ENCODE measurements at places on chromosomes 12 and 14.

DNA sequence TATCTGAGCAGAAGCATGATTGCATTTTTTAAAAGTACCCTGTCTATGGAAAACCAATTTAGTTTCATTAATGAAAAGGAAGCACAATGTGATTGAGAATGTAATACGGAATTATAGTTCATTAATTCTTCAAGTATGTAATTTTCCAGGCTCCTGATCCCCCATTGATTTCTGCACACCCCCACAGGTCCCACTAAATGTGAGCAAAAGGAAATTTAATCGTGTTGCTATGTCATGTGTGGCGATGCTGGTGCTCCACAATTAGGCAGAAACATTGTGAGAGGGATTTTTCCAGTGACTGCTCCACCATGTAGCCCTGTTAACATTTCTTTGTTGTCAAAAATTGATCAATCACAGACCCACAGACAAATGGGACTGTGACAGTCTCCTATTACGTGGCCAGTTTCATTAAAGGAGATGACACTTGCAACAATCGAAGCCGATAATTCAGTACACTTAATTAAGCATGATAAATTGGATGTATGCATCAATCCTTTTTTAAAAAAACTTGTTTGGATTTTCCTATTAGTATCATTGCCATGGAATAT lies 306.0 kb downstream of the NELL2 start:
- H3K4me1 ChIP-seq = peaks cover 9% of the 10 kb centered on the region
- no peak overlapping the region for H3K4me3 ChIP-seq
- H3K27me3 ChIP-seq = no peaks in the 10 kb centered on the region
- H3K27ac ChIP-seq = no peak overlapping the region

GRCh38 chr12:46493150-46493833 lies 120.7 kb upstream of the SLC38A2 start:
- no peak for DNase-seq
- no peak overlapping the region for H3K4me3 ChIP-seq
- no peaks in the 10 kb centered on the region for H3K36me3 ChIP-seq
- H3K4me1 ChIP-seq = no peaks in the 10 kb centered on the region
- no peak overlapping the region for H3K27ac ChIP-seq
- H3K27me3 ChIP-seq = no peaks in the 10 kb centered on the region

DNA sequence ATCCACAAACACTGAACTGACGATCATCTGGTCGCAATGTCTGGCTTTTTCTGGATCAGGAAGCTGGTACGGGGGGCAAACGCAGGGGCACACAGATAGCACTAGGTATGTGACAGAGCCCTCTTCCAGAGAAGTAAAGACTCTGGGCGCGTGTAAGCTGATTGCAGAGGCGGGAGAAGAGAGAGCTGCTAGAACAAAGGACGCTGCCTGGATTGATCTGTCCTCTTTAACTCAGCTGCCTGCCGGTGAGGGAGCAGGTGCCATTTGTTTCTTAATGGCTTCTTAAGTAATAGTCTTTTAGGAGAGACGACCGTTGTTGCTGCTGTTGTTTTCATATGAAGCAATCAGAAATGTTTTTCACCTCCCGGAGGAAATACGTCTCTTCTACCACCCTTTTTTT lies 77.3 kb downstream of the GLT1D1 start:
- no peaks in the 10 kb centered on the region for H3K27me3 ChIP-seq
- no peak for DNase-seq
- H3K4me3 ChIP-seq = no peak overlapping the region
- H3K4me1 ChIP-seq = no peaks in the 10 kb centered on the region
- no peak overlapping the region for H3K27ac ChIP-seq
- no peaks in the 10 kb centered on the region for H3K36me3 ChIP-seq

DNA sequence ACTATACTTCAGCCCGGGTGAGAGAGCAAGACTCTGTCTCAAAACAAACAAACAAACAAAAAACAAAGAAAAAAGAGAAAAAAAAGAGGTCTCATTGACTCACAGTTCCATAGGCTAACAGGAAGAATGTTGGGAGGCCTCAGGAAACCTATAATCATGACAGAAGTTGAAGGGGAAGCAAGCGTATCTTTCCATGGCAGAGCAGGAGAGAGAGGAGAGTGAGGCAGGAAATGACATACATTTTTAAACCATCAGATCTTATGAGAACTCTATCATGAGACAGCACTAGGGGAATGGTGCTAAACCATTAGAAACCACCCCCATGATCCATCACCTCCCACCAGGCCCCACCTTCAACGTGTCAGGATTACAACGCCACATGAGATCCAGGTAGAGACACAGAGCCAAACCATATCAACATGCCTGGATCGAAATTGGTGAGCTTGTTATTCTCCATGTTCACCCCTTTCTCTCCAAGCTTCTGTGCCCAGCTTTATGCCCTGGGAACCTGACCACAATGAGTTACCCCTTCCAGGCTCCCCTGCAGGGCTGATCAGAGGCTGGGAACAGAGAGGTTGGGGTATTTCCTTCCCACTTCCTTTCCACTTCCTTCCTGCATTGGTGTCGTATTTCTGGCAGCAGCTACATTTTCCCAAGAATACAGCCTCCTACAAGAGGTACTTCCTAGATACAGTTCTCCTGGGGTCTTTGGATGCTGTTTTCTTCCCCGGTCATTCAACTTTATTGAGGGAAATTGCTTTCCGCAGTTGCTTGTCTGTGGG lies 219.3 kb upstream of the FLRT2 start:
- H3K4me3 ChIP-seq = no peak overlapping the region
- H3K36me3 ChIP-seq = no peaks in the 10 kb centered on the region
- no peaks in the 10 kb centered on the region for H3K27me3 ChIP-seq

GRCh38 chr12:129036135-129036534 lies 182.9 kb downstream of the GLT1D1 start:
- H3K27me3 ChIP-seq = no peaks in the 10 kb centered on the region
- no peaks in the 10 kb centered on the region for H3K36me3 ChIP-seq
- DNase-seq = no peak
- no peak overlapping the region for H3K27ac ChIP-seq
- H3K4me3 ChIP-seq = no peak overlapping the region

GRCh38 chr14:58171090-58171489 lies 19.1 kb upstream of the ARMH4 start:
- H3K36me3 ChIP-seq = no peaks in the 10 kb centered on the region
- H3K4me1 ChIP-seq = peaks cover 7% of the 10 kb centered on the region
- H3K27me3 ChIP-seq = no peaks in the 10 kb centered on the region
- H3K27ac ChIP-seq = no peak overlapping the region

DNA sequence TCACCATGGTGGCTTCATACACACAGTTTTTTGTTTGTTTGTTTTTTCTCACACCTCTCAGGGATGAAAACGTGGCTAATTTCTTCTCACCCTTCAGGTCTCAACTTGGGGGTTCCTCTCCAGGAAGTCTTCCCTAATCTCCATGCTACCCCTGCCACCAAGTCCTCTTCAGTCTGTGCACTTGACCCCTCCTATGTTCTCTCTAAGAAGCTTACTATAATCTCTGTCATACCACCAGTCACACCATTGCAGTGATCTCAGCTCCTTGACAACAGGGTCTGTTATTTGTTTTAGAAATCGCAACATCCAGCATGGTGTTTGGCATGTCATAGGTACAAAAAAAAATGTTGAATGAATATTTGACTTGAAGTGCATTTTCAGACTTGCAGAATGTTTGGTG lies 83.4 kb downstream of the PRORP start:
- DNase-seq = no peak
- H3K4me3 ChIP-seq = no peak overlapping the region
- no peak overlapping the region for H3K27ac ChIP-seq
- no peaks in the 10 kb centered on the region for H3K36me3 ChIP-seq

DNA sequence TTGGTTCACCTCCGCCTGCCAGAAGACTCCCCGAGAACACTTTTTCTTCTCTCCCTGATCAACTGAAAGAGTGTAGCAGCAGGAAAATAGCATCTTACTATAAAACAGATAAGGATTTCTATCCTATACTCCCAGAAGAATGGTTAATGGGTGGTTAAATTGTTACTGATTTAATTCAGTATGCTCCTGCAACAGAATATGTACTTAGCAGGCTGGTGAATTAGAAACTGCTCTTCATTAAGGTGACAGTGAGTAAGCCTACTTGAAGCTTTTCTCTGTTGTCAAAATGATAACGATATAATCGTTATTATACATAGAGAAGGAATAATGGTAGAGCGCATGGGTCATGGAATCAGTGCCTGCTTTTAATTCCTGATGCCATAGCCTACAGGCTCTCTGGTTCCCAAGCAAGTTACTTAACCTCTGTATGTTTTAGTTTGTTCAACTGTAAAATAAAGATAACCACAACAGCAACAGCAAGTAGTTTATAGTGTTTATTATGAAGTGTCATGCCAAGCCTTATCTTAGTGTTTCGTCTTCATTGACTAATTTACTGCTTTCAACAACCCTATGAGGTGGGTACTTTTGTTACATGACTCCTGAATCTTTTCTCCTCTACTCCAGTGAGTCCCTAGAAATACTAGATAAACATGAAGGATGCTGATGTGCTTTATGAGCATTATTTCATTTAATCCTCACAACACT lies 392.6 kb downstream of the CCDC91 start:
- H3K36me3 ChIP-seq = no peaks in the 10 kb centered on the region
- no peaks in the 10 kb centered on the region for H3K27me3 ChIP-seq
- no peak overlapping the region for H3K27ac ChIP-seq
- no peak for DNase-seq
- H3K4me1 ChIP-seq = no peaks in the 10 kb centered on the region
- no peak overlapping the region for H3K4me3 ChIP-seq

DNA sequence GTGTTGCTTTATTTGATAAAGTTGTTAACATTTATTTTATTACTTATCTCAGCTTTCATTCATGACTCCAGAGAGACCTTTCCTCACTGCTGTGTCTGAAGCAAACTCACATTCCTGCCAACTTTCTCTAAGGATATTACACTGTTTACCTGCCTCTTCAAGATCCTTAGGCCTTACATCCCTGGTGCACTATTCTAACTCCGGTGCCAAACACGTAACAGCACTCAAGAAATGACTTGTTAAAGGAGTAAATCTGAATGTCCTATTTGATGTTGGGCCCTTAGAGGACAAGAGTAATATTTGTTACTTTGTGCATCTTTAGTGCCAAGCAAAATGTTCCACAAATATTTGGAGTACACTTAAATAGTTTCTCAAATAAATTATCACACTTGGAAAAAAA lies 324.1 kb upstream of the FLRT2 start:
- no peaks in the 10 kb centered on the region for H3K4me1 ChIP-seq
- no peaks in the 10 kb centered on the region for H3K36me3 ChIP-seq
- DNase-seq = no peak
- H3K4me3 ChIP-seq = no peak overlapping the region

DNA sequence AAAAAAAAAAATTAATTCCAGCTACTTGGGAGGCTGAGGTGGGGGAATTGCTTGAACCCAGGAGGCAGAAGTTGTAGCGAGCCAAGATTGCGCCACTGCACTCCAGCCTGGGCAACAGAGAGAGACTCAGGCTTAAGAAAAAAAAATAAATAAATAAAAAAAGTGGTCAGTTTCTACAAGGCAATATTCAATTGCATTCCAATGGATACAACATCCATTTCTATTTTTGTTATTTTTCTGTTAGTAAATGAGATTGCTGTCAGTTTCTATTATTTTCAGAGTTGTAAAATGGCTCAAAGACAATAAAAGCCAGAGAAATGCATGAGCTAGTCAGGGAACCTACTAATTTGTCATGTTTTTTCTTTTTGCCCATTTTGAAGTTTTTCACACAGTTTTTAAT lies 119.2 kb downstream of the PDE3A start:
- H3K36me3 ChIP-seq = no peaks in the 10 kb centered on the region
- H3K27ac ChIP-seq = no peak overlapping the region
- H3K4me3 ChIP-seq = no peak overlapping the region
- H3K4me1 ChIP-seq = no peaks in the 10 kb centered on the region
- DNase-seq = no peak
- no peaks in the 10 kb centered on the region for H3K27me3 ChIP-seq

DNA sequence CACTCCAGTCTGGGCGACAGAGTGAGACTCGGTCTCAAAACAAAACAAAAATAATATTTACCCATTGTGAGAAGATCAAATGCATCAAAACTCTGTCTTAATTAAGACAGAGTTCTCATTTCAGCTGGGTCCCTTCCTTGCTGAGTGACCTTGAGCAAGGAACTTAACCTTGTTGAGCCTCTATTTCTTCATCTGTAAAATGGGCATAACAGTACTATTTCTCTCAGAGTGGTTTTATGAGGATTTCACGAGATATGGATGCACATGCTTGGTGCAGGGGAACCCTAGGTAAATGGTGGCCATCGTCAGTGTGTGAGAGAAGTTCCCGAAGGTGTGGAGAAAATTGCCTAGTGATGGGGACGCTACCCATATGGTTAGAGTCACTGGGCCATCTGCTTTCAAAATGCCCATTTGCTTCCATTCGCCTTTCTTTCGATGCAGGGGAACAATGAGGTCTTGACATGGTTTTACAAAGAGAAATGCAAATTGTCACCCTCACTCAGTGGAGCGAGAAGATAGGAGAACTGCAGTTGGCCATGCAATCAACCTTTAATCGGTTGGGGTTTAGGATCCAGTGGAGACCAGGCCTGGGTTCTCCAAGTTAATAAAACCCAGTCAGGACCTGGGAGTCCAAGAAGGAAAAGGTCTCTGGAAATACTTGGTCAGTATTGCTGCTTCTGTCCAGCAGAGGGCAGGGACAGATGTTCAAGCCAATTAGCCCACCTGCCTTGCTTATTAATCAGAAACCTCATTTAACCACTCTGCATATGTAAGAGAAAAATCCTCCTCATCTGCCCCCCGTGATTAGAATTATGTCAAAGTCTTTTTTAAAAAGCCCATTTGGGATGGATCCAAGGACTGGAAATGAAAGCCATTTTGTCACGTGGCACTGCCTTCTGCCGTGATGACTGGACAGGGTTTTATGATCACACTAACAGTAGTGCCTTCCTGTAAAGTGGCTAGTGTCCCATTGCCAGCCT lies 37.2 kb downstream of the CFAP251 start:
- peak overlapping the region; percentile 97 for H3K27ac ChIP-seq
- peak; percentile 86 for DNase-seq
- H3K36me3 ChIP-seq = peaks cover 23% of the 10 kb centered on the region
- H3K27me3 ChIP-seq = no peaks in the 10 kb centered on the region
- H3K4me1 ChIP-seq = peaks cover 69% of the 10 kb centered on the region

DNA sequence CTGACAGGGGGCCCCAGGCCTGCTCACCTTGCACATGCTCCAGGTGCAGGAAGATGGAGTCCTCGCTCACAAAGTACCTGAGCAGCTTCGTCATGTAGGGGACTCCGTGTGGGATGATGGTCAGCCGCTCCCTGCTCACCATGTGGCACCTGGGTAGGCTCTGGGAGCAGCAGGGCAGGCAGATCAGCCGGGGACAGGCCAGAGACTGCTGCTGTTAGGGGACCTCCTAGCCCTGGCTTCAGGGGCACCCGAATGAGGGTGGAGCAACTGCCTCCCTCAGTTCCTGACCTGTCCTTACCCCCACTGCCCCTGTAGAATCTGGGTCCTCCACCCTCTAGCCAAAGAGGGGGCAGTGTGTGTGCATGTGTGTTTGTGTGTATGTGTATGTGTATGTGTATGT lies 11.8 kb downstream of the RPS6KL1 start:
- DNase-seq = no peak
- H3K27me3 ChIP-seq = no peaks in the 10 kb centered on the region
- no peak overlapping the region for H3K4me3 ChIP-seq
- peaks cover 5% of the 10 kb centered on the region for H3K36me3 ChIP-seq
